Kidney capillary endothelial cell (primary cell): ENCODE measurements at places on chromosomes 5 and 9.

GRCh38 chr5:146291421-146292074 lies 47.1 kb upstream of the POU4F3 start:
- peak; percentile 43 for DNase-seq

GRCh38 chr9:131697097-131697496 lies 42.8 kb downstream of the RAPGEF1 start:
- no peak for DNase-seq

DNA sequence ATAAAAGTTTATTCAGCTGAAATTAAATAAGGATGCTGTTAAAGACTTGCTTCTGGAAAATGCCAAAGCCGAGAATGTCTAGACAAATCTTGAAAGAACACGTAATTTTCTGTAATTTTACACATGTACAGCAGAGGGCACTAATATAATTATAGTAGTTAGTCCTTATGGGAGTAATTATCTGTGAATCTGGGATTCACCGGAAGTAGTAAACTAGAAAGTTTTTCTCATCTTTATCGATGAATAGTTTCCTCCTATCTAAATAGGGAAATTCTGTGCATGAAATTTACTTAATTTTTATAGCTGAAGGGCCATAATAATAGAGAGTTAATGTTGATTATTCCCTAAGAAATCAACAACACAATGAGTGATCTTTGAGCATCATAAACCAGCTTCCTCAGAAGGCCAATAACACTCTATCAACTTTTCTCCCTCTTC lies 18.4 kb upstream of the CNTLN start:
- DNase-seq = peak; percentile 21

DNA sequence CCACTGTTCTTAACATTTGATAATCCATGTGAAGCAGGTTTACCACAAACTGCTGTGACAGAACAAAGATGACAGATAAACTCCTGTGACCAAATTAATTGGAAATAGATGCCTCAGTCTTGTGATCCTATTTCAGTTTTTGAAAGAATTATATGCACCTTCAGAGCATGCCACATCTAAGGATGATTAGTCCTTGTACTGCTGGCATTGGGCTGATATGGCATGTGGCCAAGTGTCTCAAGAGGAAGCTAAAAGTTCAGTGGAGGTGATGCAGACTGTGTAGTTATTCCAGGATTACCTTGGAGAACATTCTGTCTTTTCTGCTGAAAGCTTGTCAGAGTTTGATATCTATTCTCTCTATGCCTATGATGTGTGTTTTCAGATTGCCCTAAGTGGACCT lies 314.4 kb upstream of the EFNA5 start:
- DNase-seq = no peak

GRCh38 chr9:437574-438001 lies 222.9 kb downstream of the DOCK8 start:
- DNase-seq = no peak

- no peak for DNase-seq
Measured at GRCh38 chr5:149804478-149805450, 74.7 kb downstream of the PPARGC1B start.

DNA sequence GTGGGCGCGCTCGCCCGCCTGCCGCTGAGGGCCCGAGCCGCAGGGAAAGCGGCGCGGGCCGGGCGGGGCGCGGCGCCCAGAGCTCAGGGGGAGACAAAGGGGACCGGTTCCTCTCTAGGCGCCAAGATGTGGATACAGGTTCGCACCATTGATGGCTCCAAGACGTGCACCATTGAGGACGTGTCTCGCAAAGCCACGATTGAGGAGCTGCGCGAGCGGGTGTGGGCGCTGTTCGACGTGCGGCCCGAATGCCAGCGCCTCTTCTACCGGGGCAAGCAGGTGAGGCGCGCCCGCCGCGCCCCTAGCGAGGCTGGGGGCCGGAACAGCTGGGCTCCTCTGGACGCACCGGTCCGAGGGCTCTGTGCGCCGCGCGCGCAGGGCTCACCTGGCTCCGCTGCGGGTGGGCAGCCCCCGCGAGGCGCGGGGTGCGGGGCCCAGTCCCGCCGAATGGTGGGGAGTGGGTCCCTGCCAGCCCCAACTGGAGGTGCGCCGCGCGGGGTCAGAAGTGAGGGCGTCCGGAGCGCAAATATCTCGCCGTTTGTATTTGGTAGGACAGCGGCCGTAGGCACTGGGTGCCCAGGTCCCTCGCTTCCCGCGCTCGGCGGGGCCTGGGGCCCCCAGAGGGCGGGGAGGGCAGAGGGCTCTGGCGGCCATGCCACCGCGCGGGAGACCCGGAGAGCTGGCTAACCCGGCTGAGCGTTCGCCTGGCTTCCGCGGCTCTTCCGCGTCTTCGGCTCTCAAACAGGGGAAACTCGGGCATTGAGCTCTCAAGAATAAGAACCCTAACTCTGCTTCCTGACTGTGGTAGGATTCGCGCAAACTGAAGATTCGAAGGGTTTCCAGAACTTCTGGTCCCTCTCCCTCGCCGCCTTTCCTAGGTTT lies 607 bp downstream of the UHRF2 start:
- DNase-seq = no peak

DNA sequence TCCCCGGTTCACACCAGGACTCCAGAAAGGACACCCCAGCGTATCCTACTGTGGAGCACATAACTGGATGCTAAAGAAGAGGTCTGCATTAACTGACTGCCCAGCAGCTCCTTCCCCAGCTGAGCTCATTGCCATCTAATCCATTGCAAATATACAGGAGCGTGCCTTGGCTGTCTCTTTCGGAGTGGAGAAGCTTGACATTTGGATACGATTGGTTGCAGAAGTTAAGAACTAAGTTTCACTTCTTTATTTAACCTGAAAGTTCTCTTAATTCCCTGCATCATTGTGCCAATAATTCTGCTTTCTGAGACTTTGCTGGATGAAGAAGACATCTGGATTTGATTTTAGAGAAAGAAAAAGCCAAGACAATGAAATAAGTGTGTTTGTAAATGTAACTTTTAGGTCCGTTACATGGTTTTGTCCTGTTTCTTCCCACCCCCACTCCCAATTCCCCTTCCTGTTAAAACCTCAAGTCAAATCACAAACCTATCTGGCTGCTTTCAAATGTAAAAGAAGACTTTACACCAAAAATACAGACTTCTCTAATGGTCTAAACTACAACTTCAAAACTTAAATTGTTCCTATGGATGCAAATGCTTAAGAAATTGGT lies 33.9 kb downstream of the TAS2R1 start:
- no peak for DNase-seq

GRCh38 chr9:22111176-22111953 lies 102.3 kb upstream of the CDKN2B start:
- DNase-seq = no peak

DNA sequence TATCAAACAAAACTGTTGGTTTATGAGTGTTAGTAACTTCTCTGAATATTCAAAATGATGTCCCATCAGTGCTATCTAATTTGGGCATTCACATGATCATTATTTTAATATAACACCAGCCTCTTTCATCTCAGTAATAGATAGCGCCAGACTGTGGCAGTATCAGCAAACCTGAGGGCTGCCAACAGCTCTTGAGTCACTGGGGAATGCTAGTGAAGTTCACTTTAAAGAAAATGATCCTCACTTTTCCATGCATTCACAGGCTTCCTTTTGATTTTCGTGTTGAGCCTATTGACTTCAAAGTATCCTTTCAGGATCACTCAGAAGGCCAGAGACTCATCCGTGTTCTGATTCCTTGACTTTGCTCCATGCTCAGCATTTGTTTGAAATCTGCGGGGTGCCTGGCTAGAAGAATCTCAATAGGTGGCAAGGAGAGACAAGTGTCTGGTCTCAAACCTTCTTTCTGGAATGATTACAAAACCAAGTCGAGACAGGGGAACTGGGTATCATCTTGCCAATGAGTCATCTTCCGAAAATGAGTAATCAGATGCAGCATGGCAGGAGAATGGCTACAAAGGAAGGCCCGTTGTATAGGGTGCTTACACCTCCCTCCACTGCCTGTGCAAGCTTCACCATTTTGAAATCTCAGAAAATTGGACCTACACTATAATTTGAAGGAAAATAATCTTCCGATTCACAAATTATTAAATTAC lies 509.1 kb downstream of the RASEF start:
- DNase-seq = no peak

DNA sequence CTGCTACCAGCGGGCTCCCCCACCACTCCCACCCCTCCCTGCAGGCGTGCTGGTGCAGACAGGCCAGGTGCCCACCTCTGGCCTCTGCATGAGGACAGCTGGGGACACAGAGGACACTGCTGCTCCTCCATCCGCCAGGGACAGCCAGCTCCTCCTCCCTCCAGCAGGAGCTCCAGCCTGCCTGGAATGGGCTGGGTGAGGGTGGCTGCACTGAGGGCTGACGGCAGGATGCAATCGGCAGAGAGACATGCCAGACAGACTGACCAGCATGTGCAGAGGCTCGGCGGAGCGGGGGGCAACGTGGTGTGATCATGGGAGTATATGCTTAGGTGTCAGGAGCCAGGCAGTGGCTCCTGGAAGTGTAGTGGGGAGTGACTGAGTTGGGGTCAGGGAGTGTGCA lies 68.4 kb downstream of the RASGEF1C start:
- DNase-seq = no peak

GRCh38 chr5:136058039-136058971 lies 29.5 kb downstream of the TGFBI start:
- peak; percentile 51 for DNase-seq

- DNase-seq = no peak
Measured at GRCh38 chr5:14040542-14040941, 96.1 kb upstream of the DNAH5 start.

GRCh38 chr9:96056226-96056625 lies 180.7 kb downstream of the ERCC6L2 start:
- no peak for DNase-seq

- DNase-seq = no peak
Measured at GRCh38 chr5:129746876-129747275, 1.0 kb upstream of the MINAR2 start.

DNA sequence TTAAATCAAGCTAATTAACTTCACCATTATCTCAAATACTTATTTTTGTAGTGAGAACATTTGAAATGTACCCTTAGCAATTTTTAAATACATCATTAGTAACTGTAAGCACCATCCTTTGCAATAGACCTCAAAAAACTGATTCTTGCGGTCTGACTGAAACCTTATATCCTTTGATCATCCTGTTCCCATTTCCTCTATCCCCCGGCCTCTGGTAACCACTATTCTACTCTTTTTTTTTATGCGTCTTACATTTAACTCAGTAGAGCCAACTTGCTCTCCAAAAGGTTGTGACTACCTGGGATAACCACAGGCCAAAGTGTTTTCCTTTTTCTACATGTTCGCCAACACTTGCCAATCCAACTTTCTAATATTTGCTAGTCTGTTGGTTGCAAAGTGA lies 106.1 kb downstream of the IRX1 start:
- DNase-seq = no peak

DNA sequence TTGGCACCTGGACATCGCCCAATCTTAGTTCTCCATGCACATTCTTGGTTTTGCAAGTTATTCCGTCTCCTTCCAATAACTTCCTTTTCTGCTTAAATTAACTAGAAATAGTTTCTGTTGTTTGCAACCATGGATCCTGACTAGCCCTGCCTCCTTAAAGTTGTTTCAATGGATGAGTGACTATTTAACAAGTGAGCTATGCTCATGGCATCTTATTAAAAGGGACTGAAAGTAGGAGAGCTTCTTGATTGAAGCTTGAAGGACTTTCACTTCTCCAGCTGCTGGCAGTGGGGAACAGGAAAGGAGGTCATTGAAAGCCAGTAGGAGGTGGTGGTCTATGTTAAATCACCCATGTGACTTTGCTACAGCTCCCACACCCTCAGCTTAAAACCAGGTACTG lies 466.8 kb downstream of the ARHGEF28 start:
- no peak for DNase-seq

- no peak for DNase-seq
Measured at GRCh38 chr9:38380872-38381534, 11.5 kb upstream of the ALDH1B1 start.

DNA sequence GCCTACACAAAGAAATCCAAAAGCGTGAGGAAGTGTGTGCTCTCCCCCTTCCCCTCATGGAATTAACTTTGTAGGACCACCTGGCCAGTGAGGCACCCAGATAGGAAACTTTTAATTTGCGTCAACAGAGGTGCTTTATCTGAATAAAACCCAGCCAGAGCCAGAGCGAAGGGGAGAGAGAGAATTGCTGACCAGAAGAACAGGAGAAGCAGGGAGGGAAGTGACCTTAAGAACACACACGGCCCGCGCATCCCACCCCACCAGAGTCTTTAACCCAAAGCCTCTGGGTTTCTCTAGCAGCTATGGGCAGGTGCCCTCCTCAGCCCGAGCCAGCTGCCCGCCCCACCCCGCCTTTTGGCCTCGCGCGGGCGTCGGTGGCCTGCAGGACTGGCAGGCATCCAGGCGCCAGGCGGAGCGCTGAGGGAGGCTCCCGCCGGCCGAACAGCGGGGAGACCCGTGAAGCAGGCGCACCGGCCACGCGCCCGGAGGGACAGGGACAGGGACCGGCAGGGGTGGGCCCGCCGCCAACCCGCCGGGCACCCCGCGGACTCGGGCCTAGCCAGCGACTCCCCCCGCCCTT lies 580 bp downstream of the ERAP1 start:
- peak; percentile 63 for DNase-seq

- no peak for DNase-seq
Measured at GRCh38 chr9:98917746-98918487, 25.8 kb upstream of the COL15A1 start.

GRCh38 chr5:821504-821903 lies 29.3 kb downstream of the ZDHHC11 start:
- DNase-seq = no peak

- no peak for DNase-seq
Measured at GRCh38 chr5:169668732-169669131, 31.7 kb downstream of the DOCK2 start.

DNA sequence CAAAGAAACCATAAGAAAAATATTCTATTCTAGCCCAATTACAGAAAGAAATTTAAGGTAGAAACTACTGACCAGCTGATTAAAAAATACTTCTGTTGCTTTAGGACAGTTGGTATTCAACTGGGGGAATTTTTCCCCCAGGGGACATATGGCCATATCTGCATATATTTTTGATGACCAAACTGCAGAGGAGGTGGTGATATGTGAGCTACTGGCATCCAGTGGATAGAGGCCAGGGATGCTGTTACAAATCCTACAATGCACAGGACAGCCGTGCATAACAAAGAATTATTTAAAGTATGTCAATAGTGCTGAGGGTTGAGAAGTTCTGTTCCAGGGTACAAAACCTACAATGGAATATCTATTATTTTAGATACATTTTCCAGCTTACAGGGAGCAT lies 24.0 kb downstream of the ZFR start:
- no peak for DNase-seq

GRCh38 chr5:173691931-173692330 lies 75.5 kb upstream of the BOD1 start:
- DNase-seq = no peak
